ENCODE measurements at places on chromosomes 6 and 20.
A peak's percentile ranks its signal among the peaks of the same experiment; 100 is the strongest.

DNA sequence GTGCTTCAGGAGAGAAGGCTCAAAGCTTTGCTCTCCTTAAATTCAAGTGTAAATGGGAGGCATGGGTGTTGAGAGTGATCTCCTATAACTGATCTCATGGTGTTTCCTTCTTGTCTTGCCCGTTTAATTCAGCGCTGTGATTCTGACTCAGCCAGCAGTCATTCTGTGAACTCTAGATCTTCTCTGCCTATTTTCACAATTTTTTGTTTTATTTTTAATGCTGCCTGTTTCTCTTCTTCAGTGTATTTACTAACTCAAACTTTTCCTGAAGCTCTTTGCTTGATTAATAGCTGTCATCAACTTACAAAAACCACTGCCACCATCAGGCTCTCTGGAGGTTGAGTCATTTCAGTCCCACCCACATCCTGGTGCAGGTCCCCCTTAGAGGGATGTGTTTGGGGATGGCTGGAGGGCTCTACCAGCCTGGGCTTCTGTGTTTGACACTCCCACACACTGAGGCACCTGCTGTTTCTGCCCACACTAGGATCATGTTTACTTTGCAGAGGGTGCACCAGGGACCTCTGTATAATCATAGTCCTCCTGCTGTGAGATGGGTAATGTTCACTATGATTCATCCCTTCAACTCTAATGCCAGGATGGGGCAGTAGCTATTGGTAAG is 94.0 kb downstream of the SHLD1 start:
- no peak for DNase-seq

DNA sequence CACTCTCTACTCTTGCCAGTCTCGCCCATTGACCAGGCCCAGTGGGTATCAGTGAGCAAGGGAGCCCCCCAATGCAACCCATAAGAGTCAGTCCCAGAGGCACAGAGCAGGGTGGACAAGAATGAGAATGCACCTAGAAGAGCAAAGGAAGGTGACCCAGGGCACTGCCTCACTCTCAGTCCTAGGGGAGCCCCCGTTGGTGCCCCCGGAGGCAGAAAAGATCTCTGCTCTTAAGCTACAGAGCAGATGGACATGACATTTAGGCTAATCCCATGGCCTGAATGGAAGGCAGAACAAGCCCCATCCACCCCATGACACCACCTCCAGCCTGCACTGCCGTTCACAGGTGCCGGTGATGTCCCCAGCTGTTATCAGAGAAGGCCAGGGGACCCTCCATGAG is 50.7 kb upstream of the PLEKHG1 start:
- no peak for DNase-seq

DNA sequence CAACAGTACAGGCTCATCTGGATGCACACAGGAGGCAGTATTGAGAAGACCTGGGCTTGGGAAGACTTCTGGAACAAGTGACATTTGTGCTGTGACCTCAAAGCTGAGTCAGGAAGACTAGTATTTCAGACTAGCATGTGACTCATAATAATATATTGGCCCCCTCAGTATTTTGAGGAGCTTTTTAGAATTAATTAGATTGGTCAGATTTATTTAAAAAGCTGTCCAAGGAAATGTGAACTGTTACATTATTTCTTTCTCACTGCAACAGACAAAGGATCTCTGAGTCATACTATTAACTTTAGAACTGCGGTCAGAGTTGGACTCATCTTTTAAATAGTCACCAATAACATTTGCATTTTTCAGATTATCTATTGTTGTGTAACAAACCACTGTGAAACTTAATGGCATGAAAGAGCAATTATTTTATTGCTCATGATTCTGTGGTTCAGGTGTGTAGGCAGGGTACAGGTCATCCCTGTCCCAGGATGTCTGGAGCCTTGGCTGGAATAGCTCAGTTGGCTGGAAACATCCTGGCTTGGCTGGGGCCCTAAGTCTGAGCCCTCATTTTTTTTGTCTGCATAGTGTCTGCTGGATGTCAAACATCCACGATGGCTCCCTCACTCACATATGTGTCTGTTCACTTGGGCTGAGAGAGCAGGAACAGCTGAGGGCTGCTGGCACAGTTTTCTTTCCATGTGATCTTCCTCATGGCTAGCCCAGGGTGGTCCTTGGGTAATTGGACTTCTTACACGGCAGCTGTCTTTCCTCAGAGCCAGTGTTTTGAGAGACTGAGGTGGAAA is 46.9 kb downstream of the MAP3K4 start:
- no peak for DNase-seq

DNA sequence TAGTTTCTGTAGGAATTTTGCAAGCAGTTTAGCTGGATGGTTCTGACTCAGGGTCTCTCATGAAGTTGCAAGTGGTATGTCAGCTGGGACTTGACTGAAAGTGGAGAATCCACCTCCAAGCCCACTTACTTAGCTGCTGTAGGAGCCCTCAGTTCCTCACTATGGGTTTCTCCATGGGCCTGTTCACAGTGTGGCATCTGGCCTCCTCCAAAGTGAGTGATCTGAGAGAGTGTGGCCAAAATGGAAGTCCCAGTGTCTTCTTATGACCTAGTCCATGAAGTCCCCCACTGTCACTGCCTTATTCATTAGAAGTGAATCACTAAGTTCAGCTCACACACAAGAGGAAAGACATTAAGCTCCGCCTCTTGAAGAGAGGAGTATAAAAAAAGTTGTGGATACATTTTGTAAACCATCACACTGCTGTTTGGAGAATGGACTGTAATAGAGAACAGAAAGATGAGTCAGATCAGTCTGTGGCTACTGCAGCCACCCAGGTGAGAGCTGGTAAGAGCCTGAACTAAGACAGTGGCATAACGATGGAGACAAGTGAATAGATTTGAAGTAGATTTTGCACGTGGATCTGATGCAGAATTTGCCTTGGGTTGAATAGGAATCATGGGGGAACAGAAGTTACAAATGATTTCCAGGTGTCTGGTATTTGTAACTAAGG is 4.9 kb upstream of the NELFCD start:
- no peak for DNase-seq

DNA sequence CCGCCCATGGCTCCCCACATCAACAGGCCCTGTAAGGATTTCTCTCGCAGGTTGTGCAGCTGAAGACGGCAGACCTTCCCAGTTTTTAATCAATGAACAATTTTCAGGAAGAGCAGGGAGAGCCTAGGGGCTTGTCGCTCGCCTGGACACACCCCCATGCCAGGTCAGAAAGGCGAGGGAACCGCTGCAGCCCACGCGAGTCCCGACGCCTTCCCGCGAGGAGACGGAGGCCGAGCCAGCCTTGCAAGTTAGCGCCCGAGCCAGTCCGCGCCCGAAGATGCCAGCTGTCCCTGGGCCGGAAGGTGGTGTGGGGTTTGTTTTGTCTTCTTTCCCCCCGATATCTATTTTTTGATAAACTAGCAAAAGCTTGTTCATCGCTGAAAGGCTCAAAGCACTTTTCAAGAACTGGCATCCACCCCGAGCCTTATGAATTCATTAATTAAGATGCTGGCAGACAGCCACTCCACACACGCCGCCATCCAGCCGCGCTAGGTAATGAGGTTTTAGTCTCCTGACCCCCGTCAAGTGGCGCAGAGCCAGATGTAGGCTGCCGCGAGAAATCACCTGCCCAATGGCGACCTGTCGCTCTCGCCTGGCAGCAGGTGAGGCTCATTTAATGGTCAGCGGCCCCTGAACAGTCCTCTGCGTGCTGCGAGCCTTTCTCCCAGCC is 6.6 kb downstream of the CCDC167 start:
- peak; percentile 62 for DNase-seq

DNA sequence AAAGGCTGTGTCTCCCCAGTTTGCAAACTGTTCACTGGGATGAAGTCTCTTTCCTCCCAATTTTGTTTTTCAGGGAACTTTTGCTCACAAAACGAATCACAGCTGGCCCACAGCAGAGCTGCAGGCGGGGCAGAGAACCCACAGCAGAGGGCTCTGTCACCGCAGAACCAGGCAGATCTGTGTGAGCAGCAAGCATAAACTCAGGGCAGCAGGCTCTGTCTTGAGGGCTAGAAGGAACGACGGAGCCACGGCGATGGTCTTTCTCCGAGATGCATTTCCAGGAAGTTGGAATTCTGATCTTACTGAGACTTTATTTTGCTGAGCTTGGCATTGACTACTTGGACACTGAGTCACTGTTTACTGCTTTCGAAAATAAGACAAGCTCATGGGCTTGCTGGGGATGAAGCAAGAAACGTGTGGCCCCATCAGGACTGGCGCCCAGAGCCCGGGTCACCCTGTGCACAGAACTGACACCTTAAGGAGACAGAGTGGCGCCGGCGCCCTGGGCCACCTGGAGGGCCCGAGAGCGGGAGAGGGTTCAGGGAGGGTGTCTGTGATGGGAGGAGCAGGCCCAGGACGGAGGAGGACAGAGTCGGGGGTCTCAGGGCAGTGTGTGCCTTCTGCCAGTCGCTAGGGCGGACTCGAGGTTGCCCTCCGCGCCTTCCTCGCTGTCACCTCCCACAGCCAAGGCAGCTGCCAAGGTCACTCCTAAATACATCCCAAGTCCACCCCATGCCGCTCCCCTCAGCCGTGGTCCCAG is 106.3 kb upstream of the NXT1 start:
- no peak for DNase-seq

GRCh38 chr6:3961581-3962215 is 112.5 kb downstream of the FAM50B start:
- DNase-seq: no peak

- DNase-seq: no peak
Observed at GRCh38 chr6:30533460-30534294, 22.6 kb downstream of the GNL1 start.

GRCh38 chr6:168404560-168404959 is 36.4 kb upstream of the SMOC2 start:
- no peak for DNase-seq
